WTC11 (cell line): ENCODE measurements at places on chromosomes 6 and 20.

DNA sequence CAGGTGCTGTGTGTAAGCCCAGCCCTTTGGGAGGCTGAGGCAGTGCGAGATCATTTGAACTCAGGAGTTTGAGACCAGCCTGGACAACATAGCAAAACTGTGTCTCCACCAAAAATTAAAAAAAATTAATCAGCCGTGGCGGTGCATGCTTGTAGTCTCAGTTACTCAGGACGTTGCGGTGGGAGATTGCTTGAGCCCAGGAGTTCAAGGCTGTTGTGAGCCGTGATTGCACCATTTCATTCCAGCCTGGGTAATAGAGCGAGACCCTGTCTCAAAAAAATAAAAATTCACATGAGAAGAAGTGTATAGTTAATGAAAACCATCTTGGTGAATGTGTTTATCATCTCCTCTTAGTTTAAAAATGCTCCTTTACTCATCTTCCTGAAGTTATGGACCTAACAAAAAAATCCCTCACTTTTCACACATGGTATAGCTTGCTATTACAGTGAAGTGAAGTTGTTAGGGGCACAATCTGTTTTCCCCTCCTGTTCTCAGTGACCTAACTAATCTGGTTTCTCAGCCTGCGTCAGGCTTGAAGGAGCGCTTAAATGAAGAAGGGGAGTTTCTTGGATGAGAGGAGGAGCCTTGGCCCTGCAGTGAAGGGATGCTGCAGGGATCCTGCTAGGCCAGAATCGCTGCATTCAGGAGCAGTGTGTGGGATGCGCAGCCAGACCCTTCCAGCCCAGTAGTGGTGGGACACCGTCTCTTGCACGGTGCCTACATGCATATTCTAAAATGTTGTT is 45.3 kb downstream of the JARID2 start:
- DNase-seq: no peak

DNA sequence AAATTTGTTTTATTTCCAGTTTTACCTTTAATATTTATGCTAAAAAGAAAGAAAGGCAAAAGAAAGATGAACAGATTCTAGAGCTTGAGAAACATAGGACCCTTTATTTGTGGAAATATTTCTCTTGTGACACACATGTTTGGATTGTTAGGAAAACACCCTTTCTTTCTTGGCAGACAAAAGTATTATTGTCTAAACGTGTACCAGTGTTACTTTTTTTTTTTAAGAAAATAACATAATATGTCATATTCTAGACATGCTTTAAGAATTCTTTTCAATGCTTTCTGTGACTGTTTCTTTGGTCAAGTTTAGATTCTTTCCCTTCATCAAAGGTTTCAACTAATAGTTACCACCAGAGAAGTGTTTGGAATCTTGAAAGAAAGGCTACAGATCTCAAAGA is 183.4 kb upstream of the CNR1 start:
- DNase-seq: no peak

DNA sequence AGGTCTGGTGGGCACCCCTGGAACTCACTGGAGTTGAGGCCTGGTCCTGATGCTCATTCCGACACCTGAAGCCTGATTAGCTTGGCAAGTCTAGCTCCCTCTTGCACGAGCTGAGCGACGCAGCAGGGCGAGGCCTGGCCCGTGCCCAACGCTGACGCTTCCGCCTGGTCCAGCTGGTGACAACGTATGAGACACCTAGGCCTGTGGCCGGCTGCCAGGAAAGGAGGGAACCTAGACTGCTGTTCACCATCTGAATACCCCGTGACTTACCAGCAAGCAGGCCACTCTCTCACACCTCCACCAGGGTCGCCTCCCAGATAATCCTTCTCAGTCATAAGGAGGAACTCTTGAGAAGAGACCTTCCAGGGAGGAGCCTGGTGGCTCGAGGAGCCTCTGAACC is 24.5 kb downstream of the YTHDF1 start:
- no peak for DNase-seq

- DNase-seq: no peak
Observed at GRCh38 chr6:111600588-111601445, 4.9 kb downstream of the TRAF3IP2 start.
